ENCODE measurements at places on chromosomes 6 and 20.

GRCh38 chr20:11372876-11373790 lies 544.6 kb upstream of the BTBD3 start:
- no peak for DNase-seq

DNA sequence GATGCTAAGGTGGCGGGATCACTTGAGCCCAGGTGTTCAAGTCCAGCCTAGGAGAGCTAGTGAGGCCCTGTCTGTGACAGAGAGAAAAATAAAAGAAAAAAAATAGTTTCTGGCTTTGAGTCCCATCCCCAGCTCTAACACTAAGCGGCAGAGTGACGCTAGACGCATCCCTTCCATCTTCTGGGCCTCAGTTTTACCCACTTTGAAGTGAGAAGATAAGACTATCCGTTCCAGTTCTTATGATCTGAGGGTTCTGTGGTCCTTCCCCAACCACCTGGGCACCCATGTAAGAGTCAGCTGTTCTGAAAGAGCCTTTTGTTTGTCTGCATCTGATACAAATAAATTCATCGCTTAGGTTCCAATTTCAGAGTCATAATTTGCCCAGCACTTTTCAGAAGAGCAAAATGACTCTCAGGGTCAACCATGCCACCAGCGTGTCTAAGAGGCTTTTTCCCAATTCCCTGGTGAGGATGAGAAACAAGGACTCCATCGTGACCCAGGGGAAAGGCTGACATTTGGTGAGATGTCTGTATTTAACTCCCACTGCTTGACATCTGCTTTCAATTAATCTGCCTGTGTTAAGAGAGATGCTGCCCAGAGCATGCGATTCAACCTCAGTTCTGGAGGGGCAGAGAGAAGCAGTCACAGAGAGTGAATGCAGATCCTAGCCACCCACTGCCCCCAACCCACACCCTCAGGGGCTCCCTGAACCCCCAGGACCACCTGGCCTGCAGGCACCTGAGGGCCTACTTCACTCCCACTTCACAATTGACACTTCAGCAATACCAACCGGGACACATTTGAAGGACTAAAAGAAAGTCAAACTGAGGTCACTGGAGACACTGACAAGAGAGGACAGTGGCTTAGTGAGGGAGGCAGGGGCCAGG lies 131.6 kb upstream of the TOP1 start:
- DNase-seq = no peak

GRCh38 chr6:136335736-136336363 lies 46.2 kb upstream of the BCLAF1 start:
- DNase-seq = no peak

DNA sequence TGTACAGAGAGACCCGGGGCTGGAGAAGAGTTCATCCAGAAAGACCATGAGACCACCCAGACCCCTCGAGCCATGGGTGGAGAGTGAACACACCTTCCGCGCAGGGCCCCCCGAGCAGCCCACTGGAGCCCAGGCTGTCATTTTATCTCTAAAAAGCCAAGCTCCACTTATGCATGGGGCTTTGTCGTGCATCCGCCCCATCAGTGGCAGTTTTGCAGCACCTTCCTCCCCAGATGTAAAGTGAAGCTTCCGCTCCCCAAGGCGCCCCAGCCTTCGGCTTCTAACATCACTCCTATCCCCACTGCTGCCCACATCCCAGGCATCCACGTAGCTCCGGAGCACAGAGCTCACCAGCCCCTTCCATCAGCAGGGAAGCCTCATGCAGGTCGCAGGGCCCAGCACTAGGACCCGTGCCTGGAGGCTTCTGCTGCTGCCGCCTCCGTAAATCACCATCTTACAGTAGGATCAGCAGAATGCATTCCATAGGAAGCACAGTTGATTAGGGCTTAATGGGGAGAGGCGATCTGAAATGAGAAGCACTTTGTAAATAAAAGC lies 301.1 kb downstream of the TAF4 start:
- no peak for DNase-seq

DNA sequence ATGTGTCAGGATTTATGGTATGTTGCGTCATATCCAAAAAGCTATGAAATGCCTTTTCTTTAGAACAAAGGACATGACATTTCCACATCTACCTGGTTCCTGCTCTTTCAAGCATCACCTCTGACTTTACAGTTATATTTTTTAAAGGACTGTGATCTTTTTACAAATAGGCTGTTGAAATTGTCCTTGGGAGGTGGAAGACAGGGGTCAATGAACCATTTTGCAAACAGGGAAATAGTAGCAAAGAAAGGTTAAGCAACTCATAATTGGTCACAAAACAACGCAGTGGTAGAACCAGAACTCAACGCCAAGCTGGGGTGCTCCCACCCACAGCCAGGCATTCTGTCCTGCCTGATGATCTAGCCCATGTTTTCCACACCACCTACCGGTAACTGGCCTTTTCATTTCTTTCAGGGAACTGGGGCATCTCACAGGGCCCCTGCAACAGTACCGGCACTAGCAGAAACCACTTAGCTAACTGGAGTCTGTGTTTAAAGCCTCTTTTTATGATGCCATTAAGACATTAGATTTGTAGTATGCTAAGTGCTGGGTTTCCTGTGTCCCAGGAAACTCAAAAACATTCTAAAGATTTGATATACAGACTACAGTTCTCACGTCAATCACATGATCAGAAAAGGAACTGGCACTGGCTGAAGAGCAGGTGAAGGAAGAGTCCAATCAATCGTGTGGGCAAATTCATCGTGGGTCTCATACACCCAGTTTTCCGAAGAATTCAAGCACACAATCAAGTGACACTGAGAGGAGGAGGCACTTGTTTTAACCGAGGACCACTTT lies 13.9 kb downstream of the ZNF217 start:
- DNase-seq = no peak

- DNase-seq = no peak
These were observed 352.4 kb downstream of the TBC1D32 start for GRCh38 chr6:120981835-120982234.

DNA sequence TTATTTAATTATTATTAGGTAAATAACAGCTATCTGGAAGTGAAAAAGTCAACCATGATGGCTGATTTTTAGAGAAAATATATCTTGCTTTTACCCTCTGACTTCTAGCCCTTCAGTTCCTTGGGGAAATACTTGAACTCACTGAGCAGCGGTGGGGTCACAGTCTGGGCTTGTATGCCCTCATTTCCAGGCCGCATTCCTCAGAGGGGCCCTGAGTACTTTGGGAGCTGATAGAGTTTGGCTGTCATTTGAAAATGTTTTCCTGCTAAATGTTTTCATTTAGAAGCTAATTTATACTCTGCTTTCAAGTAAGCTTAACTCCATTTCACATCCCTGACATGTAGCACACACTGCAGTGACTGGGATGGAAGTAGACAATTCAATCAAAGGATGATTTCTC lies 1028.5 kb downstream of the KIF16B start:
- DNase-seq = no peak

- DNase-seq = no peak
These were observed 38.7 kb downstream of the PRKN start for GRCh38 chr6:162688751-162689345.

DNA sequence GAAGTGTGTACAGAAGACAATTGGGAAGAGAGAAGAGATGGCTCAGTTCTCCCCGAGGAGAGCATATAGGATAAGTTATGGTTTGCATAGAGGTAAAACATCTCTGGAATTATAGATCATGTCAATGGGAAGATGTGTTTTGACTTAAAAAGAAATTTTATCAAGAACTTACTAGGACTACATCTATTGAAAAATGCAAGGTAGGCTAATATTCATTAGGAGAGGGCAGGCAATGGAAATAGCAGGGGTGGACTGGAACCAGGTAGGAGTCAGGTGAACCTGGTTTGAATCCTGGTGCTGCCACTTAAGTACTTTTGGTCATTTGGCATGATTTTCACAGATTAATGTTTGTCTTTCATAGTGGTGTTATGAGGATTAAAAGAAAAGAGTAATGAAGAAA lies 96.2 kb downstream of the FARS2 start:
- DNase-seq = no peak

GRCh38 chr20:63658749-63659187 lies 656 bp downstream of the RTEL1 start:
- no peak for DNase-seq

DNA sequence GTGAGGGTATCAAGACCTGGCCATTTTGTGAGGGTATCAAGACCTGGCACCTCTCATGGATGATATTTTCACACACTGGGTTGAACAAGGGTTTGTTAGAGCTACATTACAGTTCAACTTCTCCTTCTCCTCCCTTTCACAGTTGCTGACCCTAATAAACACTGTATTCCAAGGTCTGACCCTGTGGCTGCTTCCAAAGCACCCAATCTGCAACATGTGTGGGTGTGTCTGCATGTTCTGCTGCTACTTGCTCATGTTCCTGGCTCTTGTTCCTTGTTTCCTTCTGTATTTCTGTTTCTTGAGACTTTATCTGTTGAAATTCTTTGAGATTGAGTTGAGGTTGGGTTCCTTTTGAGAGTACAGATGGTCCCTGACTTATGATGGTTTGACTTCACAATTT lies 162.1 kb upstream of the GMDS start:
- DNase-seq = no peak

GRCh38 chr20:20399531-20400500 lies 31.9 kb downstream of the INSM1 start:
- no peak for DNase-seq

GRCh38 chr6:81984599-81984998 lies 232.1 kb upstream of the TENT5A start:
- DNase-seq = no peak

GRCh38 chr6:15755526-15755925 lies 92.7 kb upstream of the DTNBP1 start:
- DNase-seq = no peak

DNA sequence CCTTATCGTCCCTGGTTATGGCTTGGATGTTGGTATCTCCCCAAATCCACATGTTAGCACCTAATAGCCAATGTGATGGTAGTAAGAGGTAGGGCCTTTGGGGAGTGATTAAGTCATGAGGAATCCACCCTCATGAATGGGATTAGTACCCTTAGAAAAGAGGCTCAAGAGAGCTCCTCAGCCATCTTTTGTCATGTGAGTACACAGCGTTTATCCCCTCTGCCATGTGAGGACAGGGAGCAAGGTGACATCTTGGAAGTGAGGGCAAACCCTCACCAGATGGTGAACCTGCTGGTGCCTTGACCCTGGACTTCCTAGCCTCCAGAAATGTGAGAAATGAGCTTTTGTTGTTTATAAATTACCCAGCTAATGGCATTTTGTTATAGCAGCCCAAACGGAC lies 16.1 kb upstream of the SIRPB2 start:
- no peak for DNase-seq
